ENCODE measurements at places on chromosomes 2 and 18. TPM values are rescaled to one million over a fixed set of nuclear protein-coding genes. Genes with fewer than 3 reads are reported as not detected.

The MORN2 gene
- total RNA-seq = 10.3 TPM

The SOCS6 gene
- 16.0 TPM for total RNA-seq

The ALPI gene
- not detected for total RNA-seq

The LHCGR gene
- not detected for total RNA-seq

The PREPL gene
- total RNA-seq = 38.3 TPM

The AGXT gene
- not detected for total RNA-seq

The CNGA3 gene
- not detected for total RNA-seq

The SRD5A2 gene
- total RNA-seq = 2.9 TPM

The GEN1 gene
- total RNA-seq = 9.6 TPM

The CDK5R2 gene
- total RNA-seq = 0.49 TPM

The FAP gene
- total RNA-seq = 4.2 TPM

The ZNF521 gene
- 18.7 TPM for total RNA-seq

The CCBE1 gene
- 2.9 TPM for total RNA-seq

The SCYGR8 gene
- total RNA-seq = not detected

The EDAR gene
- total RNA-seq = 0.74 TPM

The RAB11FIP5 gene
- total RNA-seq = 33.1 TPM

The NYAP2 gene
- 0.25 TPM for total RNA-seq

The REG1A gene
- not detected for total RNA-seq

The LOXHD1 gene
- not detected for total RNA-seq

The TUBB6 gene
- 450 TPM for total RNA-seq

The DAPL1 gene
- 101 TPM for total RNA-seq

The CCDC74B gene
- 10.3 TPM for total RNA-seq

The CHRNA1 gene
- not detected for total RNA-seq

The SLC4A5 gene
- 4.4 TPM for total RNA-seq

The CD28 gene
- 2.7 TPM for total RNA-seq

The TNFRSF11A gene
- total RNA-seq = 3.9 TPM

The TXNDC2 gene
- total RNA-seq = 0.49 TPM

The IL1R1 gene
- 79.6 TPM for total RNA-seq

The LRRTM1 gene
- total RNA-seq = 0.98 TPM

The KYNU gene
- 3.7 TPM for total RNA-seq

The NIF3L1 gene
- total RNA-seq = 18.7 TPM

The SMIM21 gene
- not detected for total RNA-seq

The MRO gene
- total RNA-seq = not detected

Data from vagina (tissue), 2 donors.